ENCODE measurements at places on chromosomes 5 and 9. TPM values are rescaled to one million over a fixed set of nuclear protein-coding genes. Genes with fewer than 3 reads are reported as not detected.

The PCDHB5 gene
- 3.0 TPM for total RNA-seq

The RORB gene
- 3.4 TPM for total RNA-seq

The COL15A1 gene
- 61.2 TPM for total RNA-seq

The ACOT12 gene
- not detected for total RNA-seq

The PPIC gene
- total RNA-seq = 51.3 TPM

The ELAVL2 gene
- total RNA-seq = 0.32 TPM

The FST gene
- total RNA-seq = 2.3 TPM

The BRINP1 gene
- total RNA-seq = 1.6 TPM

The BAAT gene
- total RNA-seq = 0.08 TPM

The SNCAIP gene
- 3.9 TPM for total RNA-seq

The LURAP1L gene
- 2.8 TPM for total RNA-seq

The TMEM174 gene
- total RNA-seq = not detected

The MZB1 gene
- total RNA-seq = 1.8 TPM

The POC5 gene
- 3.2 TPM for total RNA-seq

The PHYHD1 gene
- total RNA-seq = 37.2 TPM

The PCDH1 gene
- total RNA-seq = 14.6 TPM

The TAF11L14 gene
- total RNA-seq = not detected

The CARD9 gene
- 0.76 TPM for total RNA-seq

The PCSK5 gene
- 4.9 TPM for total RNA-seq

The IL9 gene
- total RNA-seq = not detected

The DPYSL3 gene
- 61.3 TPM for total RNA-seq

The TEX48 gene
- not detected for total RNA-seq

The WNK2 gene
- 217 TPM for total RNA-seq

The KLF9 gene
- 70.7 TPM for total RNA-seq

The IRGM gene
- not detected for total RNA-seq

The TPPP gene
- total RNA-seq = 18.7 TPM

The DNM1 gene
- 7.4 TPM for total RNA-seq

The CTSV gene
- total RNA-seq = not detected

The STKLD1 gene
- total RNA-seq = 1.0 TPM

The PCDHB12 gene
- 3.1 TPM for total RNA-seq

The ECSCR gene
- total RNA-seq = 19.9 TPM

The ARHGAP26 gene
- total RNA-seq = 56.9 TPM

Measured in right cardiac atrium (tissue), 5 donors.